Stimulated activated CD4-positive, alpha-beta T cell treated with anti-CD3 and anti-CD28 coated beads, Interleukin-4, amount 100 ng/mL, for 1 hour (primary cell): ENCODE measurements at places on chromosomes 4 and X.

GRCh38 chrX:13499736-13500135, 69.7 kb upstream of the EGFL6 start:
- DNase-seq: no peak

DNA sequence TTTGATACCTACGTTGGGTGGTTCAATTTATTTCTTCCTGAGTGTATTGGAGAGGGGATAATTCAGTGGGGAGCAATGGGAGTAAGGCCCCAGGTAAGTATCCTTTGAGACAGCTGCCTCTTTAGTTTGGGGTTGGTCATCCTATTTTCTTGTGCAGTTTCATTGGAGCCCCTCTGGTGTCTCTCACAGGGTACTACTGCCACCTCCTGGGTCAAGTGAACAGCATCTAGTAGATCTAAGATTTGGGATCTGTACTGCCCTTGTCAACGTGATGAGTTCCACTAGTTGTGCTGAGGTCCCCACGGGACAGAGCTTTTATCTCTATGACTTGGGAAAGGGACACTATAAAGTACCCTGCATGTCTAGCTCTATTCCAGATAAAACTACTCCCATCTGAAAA, 80.6 kb downstream of the PBDC1 start:
- peak; percentile 11 for DNase-seq

DNA sequence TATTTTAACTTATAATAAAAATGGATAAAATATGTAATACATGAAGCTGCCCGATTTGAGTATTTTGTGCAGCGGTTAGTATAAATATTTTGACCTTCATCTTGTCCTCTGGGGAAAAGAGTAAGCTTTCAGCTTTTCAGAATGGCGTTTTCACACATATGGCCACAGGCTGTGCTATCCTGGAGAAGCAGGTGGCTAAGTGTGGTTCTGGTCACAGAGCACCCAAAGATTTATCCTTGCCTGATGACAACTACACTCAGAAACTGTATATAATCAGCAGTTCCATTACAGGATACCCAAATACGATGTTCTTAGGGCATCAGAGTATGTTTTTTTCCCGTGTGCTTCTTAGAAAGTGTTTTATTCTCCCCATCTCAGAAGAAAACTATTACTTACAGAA, 42.3 kb upstream of the ANK2 start:
- no peak for DNase-seq

DNA sequence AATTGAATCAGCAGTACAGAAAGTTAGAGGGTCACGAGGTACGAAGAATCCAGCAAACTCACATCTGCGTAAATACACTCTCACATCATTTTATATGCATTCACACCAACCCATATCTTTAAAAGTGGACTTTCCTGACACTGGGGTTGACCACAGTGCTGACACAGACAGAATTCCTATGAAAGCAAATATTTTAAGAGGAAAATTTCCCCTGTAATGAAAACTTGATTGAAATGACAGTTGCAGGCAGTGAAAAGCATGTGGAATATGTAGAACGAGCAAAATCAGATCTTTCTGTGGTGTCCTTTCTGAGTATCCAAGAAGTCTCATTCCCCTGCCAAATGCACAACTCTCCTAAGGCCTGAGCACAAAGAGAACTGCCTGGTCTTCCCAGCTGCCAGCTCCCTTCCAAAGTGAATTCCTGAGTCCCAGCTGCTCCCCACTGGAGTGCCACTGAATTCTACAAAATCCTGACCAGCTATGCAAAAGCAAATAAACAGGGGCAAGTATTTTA, 50.5 kb upstream of the FAM9C start:
- no peak for DNase-seq

DNA sequence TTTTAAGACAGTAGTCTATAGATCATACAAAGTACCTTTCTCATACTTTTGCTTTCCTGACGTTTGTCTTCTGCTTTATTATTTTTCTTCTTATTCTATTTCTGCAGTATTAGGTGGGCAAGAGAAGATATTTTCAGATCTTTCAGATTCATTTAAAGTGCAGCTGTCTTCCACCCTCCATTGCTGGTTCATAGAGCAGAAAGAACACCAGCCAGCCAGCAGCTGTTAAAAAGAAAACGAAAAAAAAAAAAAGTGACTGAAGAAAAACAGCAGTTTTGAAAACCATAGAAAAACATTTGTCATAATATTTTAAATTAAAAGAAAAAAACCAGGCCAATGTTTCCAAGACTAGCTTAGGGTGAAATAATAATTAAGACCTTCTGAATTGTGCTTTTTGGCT, 42.9 kb downstream of the SMAD1 start:
- no peak for DNase-seq

- DNase-seq: no peak
Measured at GRCh38 chr4:151624626-151625565, 135.9 kb downstream of the GATB start.

DNA sequence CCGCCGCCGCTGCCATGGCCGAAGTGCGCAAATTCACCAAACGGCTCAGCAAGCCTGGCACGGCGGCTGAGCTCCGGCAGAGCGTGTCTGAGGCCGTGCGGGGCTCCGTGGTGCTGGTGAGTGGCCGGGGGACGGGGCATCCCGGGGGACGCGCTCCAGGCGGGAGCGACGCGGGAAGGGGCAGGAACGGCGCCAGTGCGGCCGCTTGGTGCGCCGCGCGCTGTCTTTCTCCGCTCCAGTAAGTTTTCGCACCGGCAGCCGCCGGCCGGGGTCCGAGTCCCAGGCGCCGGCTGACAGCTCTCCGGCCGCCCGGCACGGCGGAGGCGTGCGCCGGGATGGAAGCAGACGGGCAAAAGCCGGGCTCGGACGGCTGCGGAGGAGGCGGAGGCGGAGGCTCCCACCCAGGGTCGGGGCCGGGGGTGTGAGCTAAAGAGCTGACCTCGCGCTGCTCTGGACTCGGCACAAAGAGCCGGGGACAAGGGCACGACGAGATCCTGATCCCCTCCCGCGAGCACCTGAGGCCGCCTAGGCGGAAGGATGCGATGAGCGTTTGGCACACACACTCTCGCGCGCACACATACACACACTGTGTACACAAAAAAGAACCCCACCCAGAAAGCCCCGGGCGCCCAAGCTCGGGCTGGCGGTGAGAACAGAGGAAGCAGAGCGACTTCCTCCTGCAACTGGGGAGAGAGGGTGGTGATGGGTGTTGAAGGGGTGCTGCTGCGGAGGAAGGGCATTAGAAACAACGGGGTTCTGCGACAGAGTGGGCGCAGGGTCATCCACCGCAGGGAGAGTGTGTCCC, 545 bp downstream of the DOCK11 start:
- peak; percentile 69 for DNase-seq

GRCh38 chrX:56738670-56739069, 9.6 kb downstream of the NBDY start:
- DNase-seq: no peak

GRCh38 chr4:15675356-15675755, 6.3 kb upstream of the FAM200B start:
- no peak for DNase-seq

- peak; percentile 29 for DNase-seq
Measured at GRCh38 chrX:109472939-109473735, 8.7 kb downstream of the GUCY2F start.

- no peak for DNase-seq
Measured at GRCh38 chr4:146436423-146437162, 85.1 kb downstream of the SLC10A7 start.

DNA sequence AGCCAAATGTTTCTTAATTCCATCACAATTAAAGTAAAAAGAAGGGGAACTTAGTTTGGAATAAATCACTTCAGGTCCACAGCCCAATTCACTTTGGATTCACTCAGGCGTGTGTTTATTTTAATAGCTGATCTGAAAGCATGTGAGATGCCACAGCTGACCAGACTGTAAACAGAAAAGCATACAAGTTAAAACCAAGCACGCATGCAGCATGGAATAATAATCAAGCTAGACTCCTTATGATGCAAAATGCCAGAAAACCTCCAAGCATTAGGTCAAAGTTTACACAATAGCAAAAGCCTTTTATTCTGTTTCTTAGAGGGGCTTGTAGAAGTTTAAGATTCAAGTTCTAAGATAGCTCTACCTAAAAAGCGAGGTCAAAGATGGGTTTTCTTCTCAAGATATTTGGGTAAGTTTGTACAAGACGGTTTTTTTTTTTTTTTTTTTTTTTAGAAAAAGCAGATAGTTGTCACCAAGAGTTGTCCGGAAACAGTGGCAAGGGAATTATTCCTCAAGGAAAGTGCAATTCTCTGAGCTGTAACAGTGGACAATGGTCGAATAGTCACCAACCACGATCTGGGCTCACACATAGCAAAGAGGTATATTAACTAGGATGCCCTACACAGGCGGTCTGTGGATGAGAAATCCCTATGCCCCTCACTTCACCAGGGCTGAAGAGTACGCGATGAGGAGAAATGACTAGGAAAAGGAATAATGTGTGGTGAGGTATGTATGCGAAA, 763 bp upstream of the PRRG1 start:
- no peak for DNase-seq

GRCh38 chr4:127759893-127760292, 22.2 kb upstream of the HSPA4L start:
- no peak for DNase-seq

DNA sequence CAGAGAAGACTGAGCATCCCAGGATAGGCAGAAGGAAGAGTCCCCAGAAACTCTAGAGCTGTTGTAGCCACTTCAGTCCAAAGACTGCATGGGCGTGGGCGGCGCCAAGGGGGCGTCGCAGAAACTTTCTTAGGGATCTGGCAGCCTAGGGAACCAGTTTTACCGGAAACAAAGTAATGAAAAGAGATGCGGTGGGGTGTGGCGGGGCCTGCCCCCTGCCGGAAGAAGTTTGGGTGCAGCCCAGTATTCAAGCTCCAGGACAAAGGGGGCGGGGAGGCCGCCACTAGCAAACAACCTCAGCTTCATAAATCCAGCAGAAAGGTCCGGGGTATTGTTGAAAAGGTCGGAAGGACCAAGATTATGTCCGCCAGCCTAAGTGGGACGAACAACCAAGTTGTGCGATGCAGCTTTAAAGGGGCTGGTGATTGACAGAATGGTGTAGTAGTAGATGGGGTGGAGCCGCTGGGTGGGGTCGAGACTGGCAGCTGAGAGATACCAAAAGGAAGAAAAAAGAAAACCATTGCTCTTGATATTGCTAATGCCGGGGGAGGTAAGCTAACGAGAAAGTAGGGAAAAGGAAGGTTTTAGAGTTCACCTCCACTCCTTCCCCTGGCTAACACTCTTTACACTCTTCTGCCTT, 190.5 kb downstream of the RRAGB start:
- peak; percentile 42 for DNase-seq

- no peak for DNase-seq
Measured at GRCh38 chrX:132790329-132790728, 168.1 kb downstream of the HS6ST2 start.

- DNase-seq: no peak
Measured at GRCh38 chr4:159516556-159517140, 413.8 kb downstream of the RAPGEF2 start.
